ENCODE measurements at places on chromosomes 16 and 17.

DNA sequence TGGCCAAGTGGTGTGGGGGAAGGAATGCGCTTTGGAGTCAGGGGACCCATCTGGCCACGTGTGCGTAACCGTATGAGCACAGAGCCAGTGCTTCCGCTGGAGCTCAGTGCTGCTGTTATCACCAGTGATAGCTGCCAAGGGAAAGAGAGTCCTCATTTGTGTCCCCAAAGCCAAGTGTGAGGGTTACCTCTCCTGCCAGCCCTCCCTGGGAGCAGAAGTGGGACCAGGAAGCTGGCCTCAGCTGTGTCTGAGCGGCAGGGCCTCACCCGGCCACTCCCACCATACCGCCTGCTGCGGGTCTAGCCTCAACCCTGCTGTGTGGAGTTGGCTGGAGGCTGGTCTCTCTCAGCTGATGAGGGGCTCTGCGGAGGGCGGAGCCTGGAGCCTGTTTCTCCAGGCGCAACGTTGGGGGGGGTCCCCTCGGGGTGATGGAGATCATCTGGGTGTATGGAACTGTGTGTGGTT, 44.5 kb downstream of the MEAK7 start:
- no peak overlapping the region for H3K4me3 ChIP-seq
- peaks cover 2% of the 10 kb centered on the region for H3K36me3 ChIP-seq
- no peak for DNase-seq
- H3K4me1 ChIP-seq = no peaks in the 10 kb centered on the region

GRCh38 chr17:33696102-33696501, 403.0 kb upstream of the ASIC2 start:
- no peaks in the 10 kb centered on the region for H3K27me3 ChIP-seq
- no peaks in the 10 kb centered on the region for H3K36me3 ChIP-seq
- H3K27ac ChIP-seq = no peak overlapping the region

GRCh38 chr17:602436-602835, 112.2 kb downstream of the VPS53 start:
- no peaks in the 10 kb centered on the region for H3K27me3 ChIP-seq
- no peak for DNase-seq
- H3K27ac ChIP-seq = no peak overlapping the region

DNA sequence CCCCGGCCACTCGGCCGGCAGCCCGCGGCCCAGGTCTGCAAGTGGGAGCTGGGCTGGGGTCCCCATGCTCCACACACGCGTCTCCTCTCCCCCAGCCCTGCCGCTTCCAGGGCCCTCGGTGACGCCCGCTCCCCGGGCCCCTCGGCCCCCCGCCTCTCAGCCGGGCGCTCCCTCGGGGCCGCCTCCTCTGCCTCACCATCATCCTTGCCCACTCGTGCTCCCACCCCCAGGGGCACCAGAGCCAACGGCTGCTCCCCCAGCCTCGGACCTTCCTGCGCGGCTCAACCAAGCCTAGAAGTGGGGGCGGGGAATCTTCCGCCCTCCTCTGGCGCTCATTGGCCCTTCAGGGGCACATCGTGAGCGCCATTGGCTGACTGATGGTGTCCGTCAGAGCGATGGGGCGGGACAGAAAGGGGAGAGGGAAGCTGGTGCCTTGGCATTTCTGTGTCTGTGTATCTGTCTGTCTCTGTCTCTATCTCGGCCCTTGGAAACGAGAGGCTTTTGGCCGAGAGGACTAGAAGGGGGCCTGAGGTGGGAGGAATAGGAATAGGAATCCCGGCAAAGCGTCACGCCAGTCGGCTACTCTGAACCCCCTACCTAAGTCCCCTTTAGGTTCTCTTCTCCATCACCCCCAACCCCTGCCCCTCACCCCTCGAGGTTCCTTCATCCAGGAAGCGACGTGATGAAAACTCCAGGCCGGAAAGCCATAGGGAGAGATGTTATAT, 88.9 kb downstream of the CDC27 start:
- no peak overlapping the region for H3K27ac ChIP-seq
- peak overlapping the region; percentile 99 for H3K4me3 ChIP-seq
- no peaks in the 10 kb centered on the region for H3K27me3 ChIP-seq
- peaks cover 6% of the 10 kb centered on the region for H3K36me3 ChIP-seq
- DNase-seq = peak; percentile 92
- H3K4me1 ChIP-seq = no peaks in the 10 kb centered on the region

DNA sequence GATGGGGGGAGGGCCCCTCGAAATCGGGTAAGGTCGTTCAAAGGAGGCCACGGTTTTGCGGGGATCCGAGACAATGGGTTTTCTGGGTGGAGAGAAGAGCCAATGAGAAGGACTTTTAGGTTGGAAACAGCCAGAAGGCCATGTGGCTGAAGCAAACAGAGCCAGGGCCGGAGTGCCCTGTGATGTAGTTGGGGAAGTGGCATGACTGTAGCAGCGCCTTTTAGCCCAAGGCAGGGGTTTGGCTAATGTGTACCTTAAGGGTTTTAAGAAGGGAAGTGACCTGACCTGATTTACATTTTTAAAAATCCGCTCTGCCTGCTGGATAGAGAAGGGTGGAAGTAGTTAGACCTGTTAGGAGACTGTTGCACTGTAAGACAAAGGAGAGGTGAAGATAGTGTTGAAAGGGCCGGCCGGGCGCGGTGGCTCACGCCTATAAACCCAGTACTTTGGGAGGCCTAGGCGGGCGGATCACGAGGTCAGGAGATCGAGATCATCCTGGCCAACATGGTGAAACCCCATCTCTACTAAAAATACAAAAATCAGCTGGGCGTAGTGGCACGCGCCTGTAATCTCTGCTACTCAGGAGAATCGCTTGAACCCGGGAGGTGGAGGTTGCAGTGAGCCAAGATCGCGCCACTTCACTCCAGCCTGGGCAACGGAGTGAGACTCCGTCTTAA, 1.0 kb downstream of the LYRM1 start:
- H3K4me3 ChIP-seq = peak overlapping the region; percentile 96
- H3K36me3 ChIP-seq = peaks cover 18% of the 10 kb centered on the region
- no peaks in the 10 kb centered on the region for H3K27me3 ChIP-seq
- H3K27ac ChIP-seq = peak overlapping the region; percentile 48

DNA sequence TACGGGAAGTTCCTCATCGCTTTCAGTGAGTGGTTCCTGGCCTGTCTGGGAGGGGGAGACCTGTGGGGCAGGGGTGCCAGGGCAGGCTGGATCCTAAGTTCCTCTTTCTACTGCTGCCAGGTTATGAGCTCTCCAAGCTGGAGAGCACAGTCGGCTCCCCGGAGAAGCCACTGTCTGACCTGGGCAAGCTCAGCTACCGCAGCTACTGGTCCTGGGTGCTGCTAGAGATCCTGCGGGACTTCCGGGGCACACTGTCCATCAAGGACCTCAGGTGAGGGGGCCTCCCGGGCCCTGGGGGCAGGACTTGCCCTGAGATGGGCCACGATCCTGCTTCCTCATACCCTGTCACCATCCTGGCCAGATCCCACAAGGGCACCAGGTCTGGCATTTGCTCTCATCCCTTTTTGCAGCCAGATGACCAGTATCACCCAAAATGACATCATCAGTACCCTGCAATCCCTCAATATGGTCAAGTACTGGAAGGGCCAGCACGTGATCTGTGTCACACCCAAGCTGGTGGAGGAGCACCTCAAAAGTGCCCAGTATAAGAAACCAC, 5.1 kb downstream of the PRSS8 start:
- H3K27ac ChIP-seq = peak overlapping the region; percentile 3
- H3K27me3 ChIP-seq = no peaks in the 10 kb centered on the region
- H3K4me3 ChIP-seq = no peak overlapping the region
- peaks cover 29% of the 10 kb centered on the region for H3K36me3 ChIP-seq

DNA sequence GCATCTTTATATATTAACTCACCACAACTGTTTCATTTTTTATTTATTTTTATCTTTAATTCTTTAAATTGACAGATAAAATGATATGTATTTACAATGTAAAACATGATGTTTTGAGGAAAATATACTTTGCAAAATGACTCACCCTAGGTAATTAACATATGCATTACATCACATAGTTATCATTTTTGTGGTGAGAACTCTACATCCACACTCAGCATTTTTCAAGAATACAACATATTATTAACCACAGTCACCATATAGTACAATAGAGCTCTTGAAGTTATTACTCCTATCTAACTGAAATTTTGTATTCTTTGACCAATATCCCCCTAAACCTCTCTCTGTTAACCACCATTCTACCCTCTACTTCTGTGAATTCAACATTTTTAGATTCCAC, 194.7 kb upstream of the KIF2B start:
- peaks cover 6% of the 10 kb centered on the region for H3K4me1 ChIP-seq
- DNase-seq = no peak
- no peak overlapping the region for H3K4me3 ChIP-seq
- 0 out of 2 replicates have a peak, but pooled peaks cover 5% of the 10 kb centered on the region for H3K36me3 ChIP-seq
- H3K27me3 ChIP-seq = no peaks in the 10 kb centered on the region

DNA sequence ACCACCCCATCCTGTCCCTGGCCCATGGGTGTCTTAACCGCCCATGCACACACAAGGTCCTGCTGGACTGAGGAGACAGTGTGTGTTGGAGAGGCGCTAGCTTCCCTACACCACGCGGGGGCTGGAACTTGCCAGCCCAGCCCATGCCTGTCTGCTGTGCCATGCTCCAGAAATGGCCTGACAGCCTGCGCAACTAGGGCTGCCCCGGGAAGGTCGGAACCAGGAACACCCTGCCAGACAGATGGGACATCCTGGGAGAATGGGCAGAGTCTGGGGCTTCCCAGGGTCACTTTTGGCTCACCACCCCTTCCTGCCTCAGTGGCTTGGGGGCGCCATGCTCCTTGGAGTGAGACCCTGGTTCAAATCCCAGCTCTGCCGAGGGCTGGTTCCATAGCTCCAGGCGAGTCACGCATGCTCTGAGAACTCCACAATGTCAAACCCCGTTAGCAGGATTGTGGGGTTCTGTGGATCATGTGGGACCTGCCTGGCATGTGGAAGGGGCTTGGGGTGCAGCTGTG, 36.2 kb downstream of the SREBF1 start:
- no peak overlapping the region for H3K4me3 ChIP-seq
- no peak overlapping the region for H3K27ac ChIP-seq
- H3K4me1 ChIP-seq = no peaks in the 10 kb centered on the region
- no peak for DNase-seq
- H3K27me3 ChIP-seq = no peaks in the 10 kb centered on the region
- H3K36me3 ChIP-seq = no peaks in the 10 kb centered on the region

GRCh38 chr16:59116744-59117143, 382.6 kb upstream of the GOT2 start:
- no peak overlapping the region for H3K4me3 ChIP-seq
- no peak overlapping the region for H3K27ac ChIP-seq
- no peaks in the 10 kb centered on the region for H3K36me3 ChIP-seq
- H3K4me1 ChIP-seq = no peaks in the 10 kb centered on the region
- DNase-seq = peak; percentile 33
- no peaks in the 10 kb centered on the region for H3K27me3 ChIP-seq

GRCh38 chr17:37750292-37750691, 5.4 kb upstream of the HNF1B start:
- H3K27me3 ChIP-seq = peaks cover 28% of the 10 kb centered on the region
- no peak overlapping the region for H3K27ac ChIP-seq
- no peaks in the 10 kb centered on the region for H3K4me1 ChIP-seq

- no peak overlapping the region for H3K4me3 ChIP-seq
- no peaks in the 10 kb centered on the region for H3K27me3 ChIP-seq
- no peaks in the 10 kb centered on the region for H3K4me1 ChIP-seq
- no peak overlapping the region for H3K27ac ChIP-seq
- no peaks in the 10 kb centered on the region for H3K36me3 ChIP-seq
Observed at GRCh38 chr17:29972277-29972676, 30.8 kb downstream of the EFCAB5 start.

DNA sequence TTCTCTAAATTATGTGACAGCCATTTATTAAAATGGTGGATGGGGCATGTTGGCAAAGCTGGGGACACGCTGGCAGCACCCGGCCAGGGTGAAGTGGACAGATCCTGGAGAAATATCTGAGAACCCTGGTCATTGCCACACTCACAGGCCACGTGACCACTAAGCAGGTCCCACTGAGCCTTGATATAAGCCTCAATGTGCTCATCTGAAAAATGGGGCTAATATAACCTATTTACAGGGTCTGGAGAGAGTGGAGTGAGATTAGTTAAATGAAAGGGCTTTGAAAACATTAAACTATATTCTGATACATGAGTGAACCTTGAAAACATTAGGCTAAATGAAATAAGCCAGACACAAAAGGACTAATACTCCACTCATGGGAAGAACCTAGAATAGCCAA, 108.9 kb downstream of the RBFOX3 start:
- no peaks in the 10 kb centered on the region for H3K4me1 ChIP-seq
- DNase-seq = no peak
- H3K27ac ChIP-seq = no peak overlapping the region
- no peak overlapping the region for H3K4me3 ChIP-seq

GRCh38 chr16:58200004-58200797, 2.3 kb upstream of the CSNK2A2 start:
- no peaks in the 10 kb centered on the region for H3K4me1 ChIP-seq
- H3K4me3 ChIP-seq = no peak overlapping the region
- peaks cover 17% of the 10 kb centered on the region for H3K36me3 ChIP-seq
- H3K27me3 ChIP-seq = no peaks in the 10 kb centered on the region
- DNase-seq = no peak
- H3K27ac ChIP-seq = no peak overlapping the region

DNA sequence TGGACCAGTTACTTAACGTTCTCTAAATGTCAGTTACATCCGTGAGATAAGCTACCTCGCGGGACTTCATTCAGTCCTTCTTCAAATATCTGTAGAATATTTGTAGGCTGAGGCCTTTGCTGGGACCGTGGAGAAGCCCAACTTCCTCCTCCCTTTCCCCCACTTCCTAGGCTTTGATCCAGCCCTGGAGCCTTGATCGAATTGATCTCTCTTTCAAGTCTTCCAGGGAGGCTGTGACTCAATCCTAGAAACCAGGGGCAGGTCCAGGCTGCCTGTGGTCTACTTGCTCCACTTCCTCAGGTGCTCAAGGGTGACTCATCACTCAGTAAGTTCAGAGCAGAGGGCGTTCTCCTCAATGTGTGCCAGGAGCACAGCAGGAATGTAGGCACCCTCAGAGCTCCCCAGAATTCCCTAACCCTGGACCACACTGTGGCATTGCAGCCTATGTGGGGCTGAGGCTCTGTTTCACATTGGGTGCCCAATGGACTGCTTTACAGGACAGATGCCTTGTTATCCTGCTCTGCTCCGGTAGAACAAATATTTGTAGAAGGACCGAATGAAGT, 11.2 kb upstream of the CEP20 start:
- DNase-seq = peak; percentile 58
- no peaks in the 10 kb centered on the region for H3K27me3 ChIP-seq
- no peaks in the 10 kb centered on the region for H3K4me1 ChIP-seq
- no peaks in the 10 kb centered on the region for H3K36me3 ChIP-seq
- H3K27ac ChIP-seq = no peak overlapping the region
- no peak overlapping the region for H3K4me3 ChIP-seq
